ENCODE measurements at places on chromosomes 12 and 14.
A peak's percentile ranks its signal among the peaks of the same experiment; 100 is the strongest.

GRCh38 chr14:93276031-93276716, 56.7 kb downstream of the BTBD7 start:
- DNase-seq = no peak

- DNase-seq = no peak
Measured at GRCh38 chr12:122158700-122159285, 15.2 kb downstream of the IL31 start.

DNA sequence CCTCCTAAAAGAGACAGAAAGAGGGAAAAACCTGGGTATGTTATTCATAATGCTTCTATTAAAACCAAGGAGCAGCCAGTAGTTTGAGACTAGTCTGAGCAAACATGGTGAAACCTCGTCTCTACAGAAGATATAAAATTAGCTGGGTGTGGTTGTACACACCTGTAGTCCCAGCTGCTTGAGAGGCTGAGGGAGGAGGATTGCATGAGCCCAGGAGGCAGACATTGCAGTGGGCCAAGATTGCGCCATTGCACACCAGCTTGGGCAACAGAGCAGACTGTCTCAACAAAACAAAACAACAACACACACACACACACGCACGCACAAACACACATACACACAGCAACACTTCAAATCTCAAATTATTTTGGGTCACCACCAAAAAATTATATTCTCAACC, 27.8 kb downstream of the HECTD4 start:
- DNase-seq = no peak

DNA sequence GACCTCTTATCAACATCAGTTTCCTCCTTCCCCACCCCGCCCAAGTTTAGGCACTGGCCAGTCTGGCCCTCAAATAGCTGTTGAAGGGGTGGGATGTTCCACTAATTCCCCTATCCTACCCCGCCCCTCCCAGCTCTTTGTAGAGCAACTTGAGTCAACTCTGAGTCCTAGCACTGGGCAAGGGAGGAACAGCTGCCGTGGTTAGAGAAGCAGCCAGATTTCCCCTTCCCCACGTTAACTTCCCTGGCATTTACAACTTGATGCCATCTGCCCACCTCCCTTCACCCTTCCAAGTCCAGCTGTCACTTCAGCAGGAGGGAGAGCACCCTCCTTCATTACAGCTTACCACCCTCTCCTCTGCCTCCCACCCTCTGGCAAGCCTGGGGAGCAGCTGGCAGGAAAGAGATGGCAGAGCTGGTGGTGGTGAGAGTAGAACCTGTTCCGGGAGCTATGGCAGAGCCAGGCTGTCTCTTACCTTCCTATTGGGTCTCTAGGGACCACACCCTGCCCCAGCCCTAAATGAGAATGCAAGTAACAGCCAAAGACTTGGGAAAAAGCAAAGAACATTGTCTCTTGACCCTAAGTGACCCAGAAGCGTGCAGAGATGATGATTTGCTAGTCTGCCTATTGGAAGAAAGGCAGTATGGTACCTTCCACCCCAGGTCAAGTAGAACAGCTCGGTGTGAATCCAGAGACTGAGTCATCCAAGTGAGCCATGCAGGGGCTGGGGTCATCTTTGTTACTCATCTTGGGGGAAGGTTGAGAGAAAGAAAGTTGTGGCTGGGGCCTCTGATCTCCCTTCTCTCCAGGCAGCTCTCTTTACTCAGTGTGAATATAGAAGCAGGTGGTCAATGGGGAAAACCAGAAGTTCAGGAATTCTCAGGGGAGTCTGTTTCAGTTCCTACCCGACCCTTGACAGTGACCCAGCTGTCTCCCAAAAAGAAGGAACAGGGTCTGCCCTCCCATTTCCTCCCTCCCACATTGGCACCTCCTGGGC, 1.5 kb downstream of the BLOC1S1 start:
- DNase-seq = peak; percentile 99

- DNase-seq = no peak
Measured at GRCh38 chr12:49534731-49535278, 4.0 kb upstream of the KCNH3 start.

DNA sequence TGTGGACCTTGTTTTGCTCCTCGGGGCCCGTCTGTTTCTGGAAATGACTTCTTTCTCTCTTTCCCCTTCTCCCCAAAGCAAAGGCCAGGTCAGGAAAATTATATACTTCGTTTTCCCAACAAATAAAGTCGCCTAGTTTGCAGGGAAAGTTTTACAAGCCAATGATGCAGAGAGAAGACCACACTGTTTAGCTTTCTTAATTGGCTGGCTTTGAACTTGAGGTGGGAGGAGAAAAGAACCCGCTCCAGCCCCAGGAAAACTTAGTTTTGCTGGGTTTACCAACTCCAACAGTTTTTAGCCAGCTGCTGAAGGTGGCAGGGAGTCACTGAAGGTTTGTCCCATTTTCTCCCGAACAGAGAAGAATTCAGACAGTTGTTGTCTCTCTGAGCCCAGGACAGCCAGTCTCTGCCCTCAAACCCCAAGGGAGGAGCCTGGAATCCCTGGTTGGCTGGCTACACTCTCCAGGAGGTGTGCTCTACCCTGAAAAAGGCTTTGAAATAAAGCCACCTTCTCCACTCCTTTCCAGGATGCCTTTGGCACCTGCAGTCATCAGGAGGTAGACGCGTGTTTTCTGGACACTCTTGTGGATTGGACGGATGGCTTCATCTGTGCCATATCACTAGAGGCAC, 24.8 kb downstream of the BCL11B start:
- DNase-seq = no peak

Data from LHCN-M2 (cell line).